ENCODE measurements at places on chromosomes 12 and 14. TPM values are rescaled to one million over a fixed set of nuclear protein-coding genes. Genes with fewer than 3 reads are reported as not detected.

Gene MNAT1
- total RNA-seq = 90.1 TPM

Gene PTPN6
- 5.1 TPM for total RNA-seq

Gene KLRC1
- 0.27 TPM for total RNA-seq

Gene OLR1
- total RNA-seq = 0.60 TPM

Gene LMO3
- total RNA-seq = 31.8 TPM

Gene PLA2G1B
- total RNA-seq = not detected

Gene TPPP2
- not detected for total RNA-seq

Gene LMNTD1
- not detected for total RNA-seq

Gene TMEM120B
- total RNA-seq = 11.7 TPM

Gene RERG
- total RNA-seq = 23.4 TPM

Gene PPP1R36
- 1.5 TPM for total RNA-seq

Gene PGF
- 11.8 TPM for total RNA-seq

Gene IL31
- not detected for total RNA-seq

Gene DTX1
- total RNA-seq = 19.1 TPM
